DMS79 (cell line): ENCODE measurements at places on chromosomes 7 and 10.

GRCh38 chr7:27094304-27095049 lies 1.3 kb downstream of the HOXA1 start:
- no peak for DNase-seq

DNA sequence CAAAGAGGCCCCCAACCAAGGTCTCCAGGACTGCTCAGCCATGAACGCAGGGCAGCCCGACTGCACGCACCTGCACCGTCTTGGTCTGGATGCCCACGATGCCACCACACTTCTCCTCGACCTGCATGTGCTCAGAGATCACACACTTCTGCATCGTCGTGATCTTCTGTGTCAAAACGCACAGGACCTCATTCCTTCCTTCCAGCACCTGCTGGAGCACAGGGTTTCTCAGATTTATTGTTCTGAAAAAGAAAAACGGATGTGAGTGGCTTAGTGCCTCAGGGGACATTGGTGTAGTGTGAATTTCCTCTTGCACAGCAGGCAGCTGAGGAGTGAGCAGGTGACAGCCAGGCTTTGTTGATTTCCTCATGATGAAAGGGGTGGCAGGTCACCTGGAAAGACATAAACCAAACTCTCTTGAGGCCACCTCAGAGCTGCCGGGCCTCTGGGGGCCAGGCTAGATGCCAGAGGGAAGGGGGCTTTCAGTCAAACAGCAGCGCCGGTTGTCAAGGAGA lies 38.2 kb downstream of the GSDME start:
- DNase-seq, result peak; percentile 16

GRCh38 chr7:111789870-111790269 lies 227.6 kb upstream of the IMMP2L start:
- no peak for DNase-seq

GRCh38 chr7:33959676-33960075 lies 54.3 kb downstream of the BMPER start:
- no peak for DNase-seq

DNA sequence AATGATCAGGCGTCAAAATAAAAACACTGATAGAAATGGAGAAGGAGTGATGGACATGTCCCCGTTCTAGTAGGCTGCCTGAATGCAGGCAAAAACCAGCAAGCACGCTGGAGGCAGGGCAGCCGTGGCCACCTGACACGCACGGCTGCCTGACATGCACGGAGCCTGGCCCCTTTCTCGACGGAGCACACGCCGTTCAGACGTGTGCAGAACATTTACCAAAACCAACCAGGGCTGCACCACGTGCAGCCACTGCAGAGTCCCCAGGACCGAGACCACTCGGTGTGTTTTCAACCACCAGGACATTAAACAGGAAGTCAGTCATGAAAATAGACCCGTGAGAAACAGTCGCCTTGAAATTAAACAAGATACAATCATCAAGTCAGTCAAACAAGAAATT lies 61.9 kb upstream of the NKX6-2 start:
- DNase-seq, result no peak

DNA sequence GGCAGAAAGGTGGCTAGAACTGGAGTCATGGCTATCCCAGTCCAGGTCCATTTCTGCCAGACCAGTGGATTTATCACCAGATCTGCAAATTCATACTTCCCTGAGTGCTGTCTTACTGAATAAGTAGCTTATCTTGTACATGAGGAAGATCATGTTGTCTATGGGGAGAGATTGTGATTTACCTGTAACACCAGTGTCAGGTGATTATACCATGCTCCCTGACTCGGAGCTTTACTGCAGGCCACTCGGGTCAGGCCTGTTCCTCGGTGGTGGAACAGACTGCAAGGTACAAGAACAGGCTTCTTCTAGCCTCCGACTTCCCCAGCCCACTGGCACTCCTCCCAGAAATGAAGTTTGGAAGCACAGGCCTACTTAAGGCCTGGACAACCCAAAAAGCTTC lies 42.6 kb upstream of the DLG5 start:
- DNase-seq, result no peak

GRCh38 chr7:150686030-150686631 lies 625 bp downstream of the GIMAP2 start:
- DNase-seq, result no peak

GRCh38 chr7:130887957-130888371 lies 154.0 kb upstream of the KLF14 start:
- DNase-seq, result no peak

DNA sequence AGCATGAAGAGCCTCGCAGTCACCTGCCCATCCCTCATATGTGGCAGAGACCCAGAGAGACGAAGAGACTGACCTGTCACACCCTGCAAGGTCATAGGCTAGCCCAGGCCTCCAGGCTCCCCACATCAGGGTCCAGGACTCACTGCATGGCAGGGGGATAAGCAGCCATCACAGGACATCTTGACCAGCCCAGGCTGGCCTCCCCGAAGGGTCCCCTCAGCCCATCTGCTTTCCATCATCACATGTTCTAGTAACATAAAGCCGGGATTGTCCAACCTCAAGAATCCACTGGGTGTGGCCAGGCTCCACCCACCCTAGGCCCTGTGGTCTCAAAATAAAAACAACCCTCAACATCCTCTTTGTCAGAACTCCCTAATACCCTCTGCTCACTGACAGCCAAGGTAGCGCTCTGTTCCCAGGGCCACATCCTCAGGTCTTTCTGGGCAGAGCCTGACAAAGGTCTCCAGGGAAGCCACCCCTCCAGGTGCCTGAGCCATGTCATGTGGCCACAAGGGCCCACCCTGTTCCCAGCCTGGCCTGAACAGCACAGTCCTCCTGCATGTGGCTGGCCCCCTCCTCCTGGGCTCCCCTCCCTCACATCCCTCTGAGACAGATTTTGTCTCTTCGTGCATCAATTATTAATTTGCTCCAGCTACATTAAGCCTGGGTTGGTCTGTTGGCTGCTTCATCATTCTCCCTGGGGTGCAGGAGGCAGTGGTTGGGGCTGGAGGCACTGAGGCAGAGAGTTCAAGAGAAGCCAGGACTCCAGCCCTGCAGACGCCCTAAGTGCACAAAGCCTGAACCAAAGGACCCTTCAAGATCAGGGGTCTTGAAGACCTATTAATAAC lies 131.8 kb upstream of the UNC5B start:
- DNase-seq, result no peak

DNA sequence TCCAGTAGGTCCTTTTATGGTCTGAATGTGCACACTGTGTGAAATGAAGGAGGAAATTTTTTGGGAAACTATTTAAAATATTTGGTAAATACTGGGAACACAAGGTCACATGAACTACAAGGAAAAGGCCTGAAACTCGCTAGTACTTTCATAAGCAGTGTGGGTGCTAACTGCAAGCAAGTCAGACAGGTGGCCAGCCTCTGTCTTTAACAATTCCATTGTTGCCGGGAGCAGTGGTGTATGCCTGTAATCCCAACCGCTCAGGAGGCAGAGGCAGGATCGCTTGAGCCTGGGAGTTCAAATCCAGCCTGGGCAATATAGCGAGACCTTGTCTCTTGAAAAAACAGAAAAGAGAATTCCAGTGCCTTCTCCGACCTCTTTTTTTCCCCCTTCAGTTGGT lies 37.5 kb downstream of the SMURF1 start:
- no peak for DNase-seq

- DNase-seq, result no peak
Observed at GRCh38 chr7:80216996-80217842, 82.6 kb downstream of the GNAI1 start.

DNA sequence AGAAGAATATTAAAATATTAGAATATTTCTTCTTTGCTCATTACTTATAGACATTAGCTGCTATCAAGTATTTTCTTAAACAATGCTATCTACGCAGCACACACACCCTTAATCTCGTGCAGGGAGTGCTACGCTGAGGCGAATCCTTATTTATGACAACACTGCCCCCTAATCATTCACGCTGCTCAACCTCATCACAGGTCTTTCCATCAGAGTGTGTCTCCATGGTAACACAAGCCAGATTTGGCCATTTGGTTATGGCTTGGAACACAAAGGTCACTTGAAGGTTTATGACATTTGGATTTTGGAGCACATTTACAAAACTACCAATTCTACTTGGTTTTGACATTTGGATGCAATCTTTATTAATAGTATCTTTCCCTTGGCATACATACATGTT lies 45.4 kb upstream of the MYO3A start:
- no peak for DNase-seq

- DNase-seq, result peak; percentile 1
Observed at GRCh38 chr7:124033095-124033806, 384 bp upstream of the TMEM229A start.

DNA sequence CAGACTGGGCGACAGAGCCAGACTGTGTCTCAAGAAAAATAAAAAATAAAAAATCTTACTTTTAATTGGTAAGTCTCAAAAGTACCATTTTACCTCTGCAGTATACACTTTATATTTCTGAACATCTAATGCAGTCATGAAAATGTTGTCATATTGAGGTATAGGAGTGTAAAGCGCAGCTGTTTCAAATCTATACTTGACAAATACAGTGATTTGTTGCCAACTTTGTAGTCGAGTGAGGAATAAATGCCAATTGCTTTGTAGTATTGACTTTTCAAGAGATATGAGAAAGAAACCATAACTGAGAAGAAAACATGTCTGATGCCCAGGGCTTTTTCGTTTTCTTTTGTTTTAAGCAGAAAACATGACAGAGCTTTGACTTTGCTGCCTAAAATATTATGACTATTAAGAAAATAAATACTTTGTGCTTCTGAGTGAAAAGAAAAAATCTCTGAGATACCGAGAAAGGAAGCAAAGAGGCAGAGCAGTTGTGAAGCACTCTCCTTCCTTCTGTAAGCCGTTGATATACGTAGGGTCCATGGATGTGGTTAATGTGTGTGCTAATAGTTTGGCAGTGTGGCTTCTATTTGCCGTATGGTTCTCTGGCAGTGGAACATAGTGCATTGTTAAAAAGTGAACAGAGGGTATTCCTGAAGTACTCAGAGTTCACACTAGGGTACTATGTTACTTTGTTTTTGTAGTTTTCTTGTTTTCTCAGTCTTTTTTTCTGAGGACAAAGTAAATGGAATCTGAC lies 38.2 kb downstream of the AVL9 start:
- no peak for DNase-seq

GRCh38 chr10:74439213-74439612 lies 288.2 kb downstream of the ADK start:
- DNase-seq, result no peak

DNA sequence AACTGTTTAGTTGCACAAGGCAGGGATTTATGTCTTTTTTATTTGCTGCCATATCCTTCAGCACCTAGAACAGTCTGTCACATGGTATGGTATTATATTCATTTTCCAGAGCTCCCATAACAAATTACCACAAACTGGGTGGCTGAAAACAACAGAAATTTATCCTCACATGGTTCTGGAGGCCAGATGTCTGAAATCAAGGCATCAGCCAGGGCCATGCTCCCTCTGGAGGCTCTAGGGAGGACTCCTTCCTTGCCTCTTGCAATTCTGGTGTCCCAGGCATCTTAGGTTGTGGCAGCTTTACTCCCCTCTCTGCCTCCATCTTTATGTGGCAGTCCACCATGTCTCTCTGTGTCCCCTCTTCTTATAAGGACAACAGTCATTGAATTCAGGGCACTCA lies 43.1 kb downstream of the MET start:
- DNase-seq, result no peak
